ENCODE measurements at places on chromosomes 3 and 15.

DNA sequence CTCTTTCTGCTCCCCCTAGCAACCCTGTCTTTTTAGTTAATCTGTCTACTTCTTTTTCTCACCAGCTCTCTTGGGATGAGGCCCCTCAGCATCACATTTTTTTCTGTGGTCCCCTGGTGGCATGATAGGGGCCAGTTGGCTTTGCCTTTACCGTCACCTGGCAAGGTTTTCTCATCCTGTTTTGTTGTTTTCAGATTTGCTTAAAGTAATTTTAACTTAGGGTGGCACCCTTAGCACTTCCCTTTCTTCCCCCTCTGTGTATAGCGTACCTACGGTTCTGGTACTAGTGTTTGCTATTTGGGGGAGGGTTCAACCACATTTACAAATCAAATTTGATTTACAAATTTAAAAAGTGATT lies 35.6 kb downstream of the PDCD6IP start:
- no peak for DNase-seq

GRCh38 chr15:56758770-56759449 lies 25.6 kb upstream of the ZNF280D start:
- no peak for DNase-seq

- no peak for DNase-seq
Measured at GRCh38 chr3:150733373-150733935, 29.5 kb downstream of the SIAH2 start.

GRCh38 chr15:87961851-87962420 lies 294.6 kb downstream of the NTRK3 start:
- no peak for DNase-seq

- no peak for DNase-seq
Measured at GRCh38 chr3:127410137-127410488, 122.3 kb upstream of the PRR20G start.

DNA sequence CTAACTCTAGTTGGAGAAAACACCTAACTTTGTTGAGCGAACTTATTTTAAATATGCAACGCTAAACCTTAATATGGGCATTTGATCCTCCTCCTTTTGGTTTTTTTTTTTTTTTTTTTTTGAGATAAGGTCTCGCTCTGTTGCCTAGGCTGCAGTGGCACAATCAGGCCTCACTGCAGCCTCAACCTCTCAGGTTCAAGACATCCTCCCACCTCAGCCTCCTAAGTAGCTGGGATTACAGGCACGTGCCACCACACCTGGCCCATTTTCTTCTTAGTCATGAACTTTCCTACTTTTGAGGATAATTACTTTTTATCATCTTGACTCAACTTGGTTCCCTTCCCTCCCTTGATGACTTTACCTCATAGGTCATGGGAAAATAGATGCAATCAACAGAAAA lies 3.9 kb downstream of the NUSAP1 start:
- no peak for DNase-seq

DNA sequence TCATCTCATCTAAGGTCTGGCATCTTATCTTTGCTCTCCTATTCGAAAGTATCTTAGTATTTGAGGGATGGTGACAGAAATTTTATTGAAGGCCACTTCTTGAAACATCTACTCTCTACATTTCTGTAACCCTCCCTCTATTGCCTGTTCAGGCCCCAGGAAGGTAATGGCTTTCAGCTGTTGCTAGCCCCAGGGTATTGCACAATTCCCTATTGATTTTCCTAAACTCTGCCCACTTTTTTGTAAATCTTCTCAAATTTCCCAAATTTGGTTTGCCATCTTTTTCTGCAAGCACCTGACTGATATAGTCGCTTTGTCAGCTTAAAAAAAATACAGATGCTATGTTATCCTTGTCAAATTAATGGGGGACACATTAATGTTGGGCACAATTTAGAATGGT lies 242.1 kb downstream of the RAP2B start:
- no peak for DNase-seq

DNA sequence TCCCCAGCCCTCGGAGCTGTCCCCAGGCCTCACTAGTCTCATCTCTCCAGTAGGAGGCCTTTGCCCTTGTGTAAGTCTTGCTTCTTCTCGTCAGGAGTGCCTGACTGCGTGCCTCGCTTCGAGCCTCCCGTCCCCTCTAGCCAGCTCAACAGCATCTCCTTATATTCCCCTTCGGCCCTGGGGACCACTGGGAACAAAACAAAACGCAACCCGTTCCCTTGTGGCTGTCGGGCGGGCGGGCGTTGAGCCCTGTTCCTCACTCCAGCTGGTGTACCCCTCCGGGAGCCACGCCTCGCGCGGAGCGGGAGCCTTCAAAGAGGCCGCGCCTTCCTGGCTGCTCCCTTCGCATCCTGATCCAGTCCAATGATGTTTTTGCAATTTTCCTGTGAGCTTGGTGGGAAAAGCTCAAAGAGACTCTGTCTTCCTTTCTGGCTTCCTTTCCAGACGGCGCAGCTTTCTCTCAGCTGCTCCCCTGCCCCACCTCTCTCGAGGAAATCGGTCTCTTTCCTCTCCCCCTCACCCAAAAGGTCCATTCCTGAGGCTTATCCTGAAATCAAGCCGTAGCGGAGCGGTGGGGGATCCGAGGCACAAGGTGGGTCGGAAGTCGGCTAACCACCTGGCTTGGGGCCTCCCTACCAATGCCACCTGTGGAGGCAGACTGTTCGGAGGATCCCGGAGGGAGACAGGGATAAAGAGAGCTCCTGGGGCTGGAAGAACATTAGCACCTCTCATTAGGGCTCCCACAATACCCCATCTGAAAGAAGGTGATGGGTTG lies 33.4 kb upstream of the SRP14 start:
- DNase-seq: no peak

GRCh38 chr15:67187351-67187854 lies 67.1 kb downstream of the AAGAB start:
- no peak for DNase-seq

- no peak for DNase-seq
Measured at GRCh38 chr3:16290827-16291196, 25.8 kb downstream of the OXNAD1 start.

DNA sequence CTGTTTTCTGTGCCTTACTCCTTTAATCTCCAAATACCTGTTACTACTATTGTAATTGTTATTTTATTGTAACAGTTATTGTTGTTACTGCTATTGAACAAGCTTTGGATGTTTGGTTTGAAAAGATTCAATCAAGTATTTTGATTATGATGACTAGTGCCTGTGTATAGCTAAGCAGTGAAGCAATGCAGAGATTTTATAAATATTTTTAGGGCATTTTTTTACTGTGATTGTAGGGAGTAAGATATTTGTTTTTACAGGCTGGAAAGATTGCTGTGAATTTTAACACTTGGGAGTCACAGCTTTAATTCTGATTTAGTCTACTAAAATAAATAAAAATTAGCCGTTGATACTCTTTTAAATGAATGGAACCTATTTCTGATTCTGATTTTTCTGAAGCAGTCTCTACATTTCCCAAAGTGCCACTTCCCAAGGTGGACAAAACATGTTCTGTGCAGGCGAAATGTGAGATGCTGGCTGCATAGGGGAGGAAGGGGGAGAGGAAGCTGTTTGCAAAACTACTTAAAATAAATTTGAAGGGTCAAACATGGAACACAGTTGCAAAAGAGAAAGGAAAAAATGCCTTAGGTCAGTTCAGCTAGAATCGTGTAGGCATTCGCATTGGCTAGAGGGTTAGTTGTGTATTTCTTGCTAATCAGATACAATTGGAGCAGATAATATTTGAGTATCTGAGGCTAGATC lies 25.7 kb downstream of the EEFSEC start:
- no peak for DNase-seq

GRCh38 chr3:48187579-48188265 lies 495 bp downstream of the CDC25A start:
- peak; percentile 48 for DNase-seq

DNA sequence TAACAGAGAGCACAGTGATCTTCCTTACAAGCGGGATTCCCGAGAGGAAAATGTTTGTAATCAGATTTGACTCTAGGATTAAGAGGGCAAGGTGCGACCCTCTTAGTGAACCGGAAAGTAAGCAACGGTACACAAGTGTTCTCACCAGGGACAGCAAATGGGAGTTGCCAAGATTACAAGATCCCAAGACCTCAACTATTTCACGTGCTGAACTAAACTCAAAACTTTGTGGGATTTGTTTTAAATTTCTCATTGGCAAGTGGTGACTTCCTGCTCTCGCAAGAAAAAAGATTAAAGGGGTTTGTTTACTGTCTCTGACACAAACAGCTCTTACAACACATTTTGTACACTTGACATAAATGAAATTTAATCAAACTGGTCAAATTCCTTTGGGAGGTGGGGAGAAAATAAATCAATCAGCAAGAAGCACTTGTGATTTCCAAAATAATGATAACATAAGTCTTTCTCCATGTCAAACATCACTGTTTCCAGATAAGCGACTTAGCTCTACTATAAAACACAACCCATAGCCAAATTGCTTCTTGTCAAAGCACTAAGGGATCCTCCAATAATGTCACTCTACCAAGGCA lies 2.2 kb upstream of the PGPEP1L start:
- no peak for DNase-seq

DNA sequence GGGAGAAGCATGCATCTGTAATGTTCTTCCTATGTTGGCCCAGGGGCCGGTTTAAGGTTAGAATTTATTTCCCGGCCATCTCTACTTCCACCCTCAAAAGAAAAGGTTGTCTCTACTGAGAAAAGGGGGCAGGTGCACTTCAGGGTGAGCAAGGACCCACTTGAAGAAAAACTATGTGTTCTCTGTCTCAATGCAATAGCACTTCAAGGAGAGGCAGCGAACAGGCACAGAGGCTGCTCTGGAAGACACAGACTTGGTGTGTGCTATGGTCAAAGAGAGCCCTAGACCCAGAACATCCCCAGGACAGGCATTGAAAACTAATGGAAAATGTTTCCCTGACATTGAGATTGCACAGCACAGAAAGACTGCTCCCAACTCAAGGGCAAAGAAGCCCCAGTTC lies 7.6 kb downstream of the MINDY4B start:
- no peak for DNase-seq

- DNase-seq: no peak
Measured at GRCh38 chr3:182364723-182365650, 428.3 kb upstream of the ATP11B start.

- no peak for DNase-seq
Measured at GRCh38 chr15:78645009-78645408, 4.0 kb upstream of the CHRNB4 start.
